ENCODE measurements at places on chromosomes 4 and X.

DNA sequence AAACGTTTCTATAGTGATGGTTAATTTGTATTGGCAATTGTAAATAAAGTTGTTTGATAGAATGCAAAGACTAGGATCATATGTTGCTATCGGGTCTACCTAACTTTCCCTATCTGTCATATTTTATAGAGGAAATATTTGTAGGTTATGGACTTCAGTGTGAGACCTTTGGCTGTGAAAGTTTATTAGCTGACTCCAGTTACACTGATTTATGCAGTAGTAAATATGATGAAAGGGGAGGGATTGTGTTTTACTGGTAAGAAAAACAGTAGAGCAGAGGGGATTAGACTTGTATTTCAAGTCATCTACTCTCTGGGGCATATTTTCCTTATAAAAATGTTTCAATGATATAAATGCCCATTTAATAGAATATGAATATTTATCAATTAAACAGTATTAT is 43.8 kb downstream of the ADGRL3 start:
- DNase-seq, result no peak

DNA sequence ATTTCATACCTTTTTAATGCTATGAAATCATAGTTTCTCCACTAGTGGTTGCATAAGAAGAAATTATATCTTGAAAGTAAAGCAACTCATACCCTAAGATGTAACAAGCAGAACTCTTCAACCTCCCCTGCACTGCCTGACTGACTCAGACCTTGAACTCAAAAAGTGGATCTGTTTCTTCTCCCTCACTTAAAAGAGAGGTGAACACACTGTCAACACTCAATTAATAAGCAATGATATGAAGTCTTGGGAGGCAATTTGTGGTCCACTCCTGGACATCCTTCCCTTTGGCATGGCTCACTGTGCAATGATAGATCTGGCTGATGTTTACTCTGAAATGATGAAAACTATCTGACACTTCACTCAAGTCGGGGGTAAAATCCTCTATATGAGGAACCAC is 282.0 kb upstream of the DKK2 start:
- DNase-seq, result no peak

DNA sequence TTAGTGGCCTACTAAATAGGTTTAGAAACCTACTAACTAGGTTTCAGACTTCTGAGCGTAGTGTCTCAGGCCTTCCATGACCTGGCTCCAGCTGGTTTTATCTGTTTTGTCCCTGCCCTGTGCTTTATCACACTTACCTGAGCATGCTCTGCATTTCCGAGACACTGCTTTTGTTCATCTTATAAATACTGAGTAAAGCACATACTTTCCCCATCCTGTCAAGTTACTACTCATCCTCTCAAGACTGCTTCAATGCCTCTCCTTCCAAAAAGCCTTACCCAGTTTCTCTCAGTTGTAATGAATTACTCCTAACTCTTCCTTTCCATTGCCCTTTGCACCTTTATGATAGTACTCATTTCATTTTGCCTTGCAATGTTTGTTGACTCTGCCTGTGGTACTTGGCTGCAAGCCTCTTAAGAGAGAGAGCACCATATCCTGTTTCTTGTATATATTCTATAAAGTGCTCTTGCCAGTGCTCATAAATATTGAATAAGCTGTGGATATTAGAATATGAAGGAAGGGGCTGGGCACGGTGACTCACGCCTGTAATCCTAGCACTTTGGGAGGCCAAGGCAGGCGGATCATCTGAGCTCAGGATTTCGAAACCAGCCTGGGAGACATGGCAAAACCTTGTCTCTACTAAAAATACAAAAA is 34.4 kb downstream of the SLAIN2 start:
- DNase-seq, result no peak

DNA sequence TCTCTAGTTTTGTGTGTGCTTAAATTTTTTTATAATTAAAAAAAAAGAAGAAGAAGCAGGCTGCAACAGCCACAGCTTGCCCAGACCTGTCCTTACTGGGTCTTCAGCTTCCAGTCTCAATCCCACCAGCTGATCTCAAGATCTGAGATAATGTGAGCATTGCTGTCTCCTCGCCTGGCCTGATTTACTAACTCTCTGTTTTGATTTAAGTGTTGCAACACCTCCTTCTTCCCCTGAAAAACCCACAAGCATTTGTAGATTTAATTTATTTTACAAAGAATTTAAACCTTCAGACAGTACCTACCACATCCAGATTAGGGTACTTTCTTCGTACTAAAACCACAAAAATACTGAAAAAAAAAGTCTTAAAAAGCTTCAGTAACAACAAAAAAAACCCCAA is 38.0 kb downstream of the FAM241A start:
- DNase-seq, result no peak

GRCh38 chr4:185782523-185782922 is 29.5 kb downstream of the SORBS2 start:
- DNase-seq, result no peak

- DNase-seq, result no peak
Measured at GRCh38 chrX:104318330-104319009, 63.7 kb upstream of the ESX1 start.
